ENCODE measurements at places on chromosomes 16 and 17.

GRCh38 chr17:37430051-37430627 lies 23.5 kb downstream of the TADA2A start:
- no peak for DNase-seq

DNA sequence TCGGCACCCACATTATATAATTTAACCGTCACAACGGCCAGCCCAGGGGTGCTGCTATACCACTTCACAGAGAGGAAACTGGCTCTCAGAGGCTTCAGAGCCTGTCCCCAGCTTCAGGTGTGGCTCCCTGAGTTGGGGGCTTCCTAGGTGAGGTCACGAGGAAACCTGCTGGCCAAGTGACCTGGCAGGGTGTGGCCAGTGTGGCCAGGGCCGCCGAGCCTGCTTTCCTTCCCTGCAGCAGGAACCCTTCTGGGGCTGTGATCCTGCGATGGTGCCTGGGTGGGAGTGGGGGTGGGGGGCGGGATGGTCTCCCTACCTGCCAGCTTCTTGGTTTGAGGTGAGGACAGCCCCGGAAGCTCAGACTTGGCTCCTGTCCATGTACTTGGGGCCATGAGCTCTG lies 39.9 kb downstream of the ADCY7 start:
- no peak for DNase-seq

DNA sequence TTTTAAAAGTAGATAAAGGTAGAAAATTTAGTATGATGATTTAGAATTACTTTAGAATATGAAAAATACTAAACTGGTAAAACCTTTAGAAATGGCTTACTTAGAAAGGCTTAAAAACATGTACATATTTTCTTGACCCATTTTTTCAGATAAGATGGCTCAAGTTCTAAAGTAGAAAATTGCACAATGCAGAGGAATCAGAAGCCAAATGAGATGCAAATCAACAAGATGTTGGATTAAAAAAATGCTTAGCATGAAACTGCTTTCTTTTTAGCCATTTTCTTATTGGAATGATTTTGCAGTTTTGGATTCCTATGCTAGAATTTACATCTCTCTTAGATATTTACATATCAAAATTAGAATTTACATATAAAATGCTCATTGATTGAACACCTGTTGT lies 1.5 kb upstream of the KRTAP3-1 start:
- no peak for DNase-seq

DNA sequence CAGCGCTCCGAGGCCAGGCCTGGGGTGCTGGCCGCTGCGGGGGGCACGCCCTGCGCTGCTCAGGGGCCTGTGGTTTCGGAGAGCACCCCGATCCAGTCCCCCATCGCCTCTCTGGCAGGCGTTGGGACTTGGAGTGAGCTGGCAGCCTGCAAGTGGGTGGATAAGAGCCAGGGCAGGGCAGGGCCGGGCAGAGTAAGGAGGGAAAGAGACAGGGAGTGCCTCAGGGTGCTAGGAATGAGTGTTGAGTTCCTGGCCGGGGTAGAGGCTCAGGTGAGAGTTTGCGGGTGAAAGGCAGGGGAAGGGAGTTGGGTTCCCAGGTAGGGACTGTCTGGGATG lies 1.3 kb downstream of the CDH13 start:
- DNase-seq: no peak
